ENCODE measurements at places on chromosomes 7 and 10.

DNA sequence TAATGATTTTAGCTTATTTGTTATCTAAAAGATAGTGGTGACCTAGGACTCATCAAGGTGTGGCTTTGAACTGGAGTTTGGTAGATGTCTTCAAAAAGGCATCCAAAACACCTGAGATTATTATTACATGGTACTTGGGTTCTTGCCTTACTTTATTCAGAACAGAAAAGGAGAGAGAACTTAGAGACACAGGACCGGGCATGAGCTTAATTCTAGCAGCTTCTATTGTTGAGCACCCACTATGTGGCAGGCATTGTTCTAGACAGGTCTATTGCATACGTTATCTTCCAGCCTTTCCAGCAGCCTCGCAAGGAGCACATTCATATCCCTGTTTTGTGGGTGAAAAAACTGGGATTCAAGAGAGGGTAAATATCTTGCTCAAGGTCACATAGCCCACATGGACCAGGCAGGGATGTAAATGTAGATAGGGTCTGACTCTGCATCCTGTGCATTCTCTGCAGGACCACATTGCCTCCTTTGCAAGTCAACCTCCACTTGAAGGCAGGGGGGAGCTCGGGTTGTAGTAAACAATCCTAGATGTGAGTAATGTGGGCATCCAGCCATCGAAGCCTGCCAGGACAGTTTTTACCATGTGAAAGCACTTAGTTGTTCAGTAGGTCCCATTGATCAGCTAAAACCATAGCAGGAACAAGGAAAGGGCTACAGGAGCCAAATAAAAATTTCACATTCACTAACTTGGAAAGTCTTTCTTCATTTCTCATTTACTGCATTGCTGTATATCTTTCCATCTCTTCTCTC, 551.4 kb downstream of the LRMDA start:
- no peak for DNase-seq

DNA sequence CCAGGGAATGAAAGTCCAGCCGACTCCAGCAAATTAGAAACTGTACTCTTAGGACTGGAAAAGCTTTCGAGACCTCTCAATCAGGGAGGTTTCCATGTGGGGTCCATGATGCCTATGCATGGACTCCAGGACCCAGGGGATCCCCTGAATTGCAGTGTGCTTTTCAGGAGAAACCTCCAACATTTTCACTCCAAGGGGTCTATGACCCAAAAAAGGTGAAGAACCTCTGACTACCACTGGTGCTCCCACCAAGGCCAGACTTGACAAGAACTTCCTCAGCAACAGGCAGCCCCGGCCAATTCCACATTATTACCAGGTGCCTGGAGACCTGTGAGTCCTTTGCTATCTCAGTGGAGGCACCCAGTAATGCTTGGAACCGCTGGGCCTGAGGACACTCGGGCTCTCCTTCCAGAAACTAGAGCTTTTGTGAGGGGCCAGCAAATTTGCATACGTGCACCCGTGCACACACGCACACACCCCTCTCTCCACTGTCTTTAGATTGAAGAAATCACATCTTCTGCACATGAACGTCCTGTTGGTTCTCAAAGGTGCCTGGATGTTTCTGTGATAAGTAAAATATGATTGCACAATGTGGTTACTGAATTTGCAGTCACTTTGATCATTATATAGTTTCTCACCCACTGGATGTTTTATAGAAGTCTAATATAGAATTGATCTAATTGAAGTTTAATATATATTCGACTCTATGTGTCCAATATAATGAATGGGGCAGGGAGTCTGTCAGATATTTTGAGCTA, 54.7 kb downstream of the SYPL1 start:
- DNase-seq = no peak

GRCh38 chr10:43687373-43687772, 38.7 kb upstream of the ZNF32 start:
- no peak for DNase-seq

DNA sequence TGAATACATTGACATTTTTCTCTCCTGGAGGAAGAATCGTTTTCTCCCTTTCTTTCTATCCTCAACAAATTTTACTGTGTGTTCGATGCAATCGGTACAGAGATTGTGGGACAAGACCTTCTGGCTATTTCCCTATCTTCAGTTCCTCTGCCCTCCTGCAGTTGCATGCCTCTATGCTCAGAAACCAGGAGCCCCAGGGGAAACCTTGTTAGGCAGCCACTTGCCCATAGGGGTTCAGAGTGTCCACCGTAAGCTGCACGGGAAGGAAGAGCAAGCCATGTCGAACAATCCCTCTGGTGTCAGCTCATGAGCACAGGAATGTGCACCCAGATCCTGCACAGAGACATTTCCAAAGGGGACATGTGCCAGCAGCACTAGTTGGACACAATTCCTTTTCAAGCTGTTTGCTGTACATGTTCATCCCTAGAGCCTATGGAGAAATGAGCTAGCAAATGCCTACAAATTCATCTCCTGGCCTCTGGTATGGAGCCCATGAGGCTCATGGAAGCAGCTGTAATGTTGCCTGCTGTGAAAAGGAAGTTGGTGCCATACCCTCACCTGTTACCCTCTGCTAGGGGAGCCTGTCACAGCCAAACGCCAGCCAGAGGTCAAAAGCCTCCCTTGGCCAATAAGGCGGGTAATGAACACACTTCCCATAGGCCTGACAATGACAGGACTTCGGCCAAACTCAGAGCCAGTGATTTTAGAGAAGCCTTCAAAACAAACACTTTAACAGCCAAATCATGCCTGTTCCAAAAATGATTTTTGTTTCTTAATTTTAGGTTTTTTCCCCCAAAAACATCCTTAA, 35.9 kb upstream of the ASAH2 start:
- no peak for DNase-seq

DNA sequence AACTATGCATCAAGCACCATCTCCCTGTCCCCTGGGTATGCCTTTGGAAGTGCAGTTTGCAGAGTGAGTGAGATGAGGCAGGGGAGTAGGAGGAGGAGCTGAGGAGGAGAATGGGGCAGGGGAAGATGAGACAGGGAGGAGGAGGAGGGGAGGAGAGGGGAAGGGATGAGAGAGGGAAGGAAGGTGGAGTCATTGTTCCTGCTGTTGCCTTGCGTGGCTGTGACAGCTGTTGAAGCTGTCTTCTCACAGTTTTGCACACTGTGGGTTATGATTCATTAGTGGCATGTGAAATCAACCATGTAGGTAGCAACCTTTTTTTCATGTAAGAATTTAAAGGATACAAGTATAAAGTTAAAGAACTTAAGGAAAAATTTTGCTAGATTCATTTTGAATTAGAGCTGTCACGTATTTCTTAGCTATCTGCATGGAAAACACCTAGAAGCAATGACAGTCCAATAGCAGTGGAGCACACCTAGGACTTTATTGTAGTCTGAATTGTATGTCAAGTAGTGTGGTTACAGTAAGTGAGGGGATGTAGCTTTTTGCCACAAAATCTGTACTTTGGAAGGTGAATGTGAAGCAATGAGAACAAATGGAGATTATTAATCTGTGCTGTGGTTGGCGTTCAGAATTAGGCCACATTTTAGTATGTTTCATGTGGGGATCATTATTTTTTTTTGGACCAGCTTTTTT, 21.7 kb downstream of the CCM2 start:
- DNase-seq = no peak

DNA sequence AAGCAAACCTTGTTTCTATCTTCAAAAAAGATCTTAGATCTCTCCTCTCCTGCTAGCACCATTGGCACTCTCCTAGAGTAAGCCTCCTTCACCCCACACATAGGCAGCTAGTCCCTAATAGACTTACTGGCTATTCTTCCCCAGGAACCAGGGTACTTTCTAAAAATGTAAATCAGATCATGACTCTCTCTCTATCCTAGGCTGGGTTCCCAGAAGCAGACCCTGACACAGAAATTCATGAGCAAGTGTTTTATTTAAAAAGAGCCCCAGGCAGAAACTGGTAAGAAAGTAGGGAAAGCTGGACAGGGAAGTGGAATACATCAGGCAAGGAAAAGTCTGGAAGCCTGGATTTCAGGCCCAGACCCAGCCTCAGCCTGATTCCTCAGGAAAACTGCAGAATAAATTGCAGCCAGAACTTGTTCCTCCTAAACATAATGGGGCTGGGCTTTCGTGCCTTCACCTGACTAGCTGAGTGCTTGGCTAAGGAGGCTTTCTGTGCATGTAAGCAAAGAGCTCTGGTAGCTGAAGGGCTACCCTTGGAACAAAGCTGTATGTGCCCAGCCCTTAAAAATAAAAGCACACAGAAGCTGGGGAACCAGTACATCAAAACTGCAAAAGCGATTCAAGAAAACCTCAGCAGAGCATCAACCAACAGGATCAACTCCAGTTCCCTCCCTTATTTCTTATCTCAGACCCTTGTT, 18.8 kb upstream of the SORBS1 start:
- no peak for DNase-seq

DNA sequence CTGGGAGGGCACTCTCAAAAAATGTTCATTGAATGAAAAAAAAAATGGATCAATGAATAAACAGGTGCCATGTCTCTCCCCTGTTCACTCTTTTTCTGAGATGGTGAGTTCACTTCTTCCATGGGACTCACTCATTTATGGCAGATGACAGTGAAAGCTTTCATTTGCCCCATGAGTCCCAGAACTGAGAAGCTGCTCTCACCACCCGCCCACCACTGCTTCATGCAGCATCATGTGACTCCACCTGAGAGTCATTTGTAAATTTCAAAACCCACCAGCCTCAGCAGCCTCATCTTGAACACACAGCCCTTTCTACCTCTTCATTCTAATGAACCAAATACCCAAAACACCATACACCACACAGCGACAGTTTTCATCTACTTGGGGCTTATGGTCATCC, 64.9 kb downstream of the SCRN1 start:
- DNase-seq = no peak

- DNase-seq = no peak
Observed at GRCh38 chr7:155735442-155736115, 76.7 kb downstream of the SHH start.

- DNase-seq = no peak
Observed at GRCh38 chr7:151925446-151926335, 30.6 kb upstream of the GALNTL5 start.

DNA sequence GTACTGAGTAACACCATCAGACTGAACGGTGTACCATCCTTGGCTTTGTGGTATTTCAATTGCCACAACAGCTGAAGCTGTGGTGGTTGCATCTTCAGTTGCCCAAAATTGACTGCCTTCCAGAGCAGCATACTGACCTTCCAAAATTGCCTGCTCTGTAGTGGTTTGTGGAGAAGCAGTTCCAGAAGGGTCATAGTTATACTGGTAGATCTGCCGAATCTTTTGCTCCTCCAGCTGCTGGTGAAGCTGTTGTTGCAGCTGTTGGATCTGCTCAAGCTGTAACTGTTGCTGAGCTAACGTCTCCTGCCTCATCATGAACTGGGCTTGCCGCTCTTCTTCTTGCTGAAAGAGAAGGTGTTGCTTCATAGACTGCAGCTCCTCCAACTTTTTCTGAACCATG, 212.2 kb downstream of the PCLO start:
- no peak for DNase-seq

DNA sequence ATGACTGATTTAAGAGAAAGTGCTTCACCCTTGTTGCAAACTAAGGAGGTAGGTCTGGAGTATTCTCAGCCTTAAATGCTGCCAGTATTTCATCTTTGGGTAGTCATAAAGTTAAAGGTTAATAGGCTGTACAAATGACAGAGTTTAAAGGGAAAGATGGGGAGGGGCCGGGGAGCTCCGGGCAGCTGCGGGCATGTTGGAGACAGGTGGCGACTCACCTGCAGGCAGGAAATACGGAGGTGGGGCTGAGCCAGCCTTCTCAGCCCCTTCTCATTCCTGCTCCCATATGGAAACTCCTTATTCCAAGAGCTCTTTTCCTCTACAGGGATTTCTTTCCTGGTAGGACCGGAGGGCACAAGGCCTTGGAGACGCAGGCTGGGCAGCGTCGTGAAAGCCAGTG, 31.8 kb upstream of the HMX3 start:
- DNase-seq = peak; percentile 19

GRCh38 chr7:147912291-147912690, 678.3 kb upstream of the C7orf33 start:
- no peak for DNase-seq

GRCh38 chr7:99791667-99792369, 7.8 kb upstream of the CYP3A4 start:
- no peak for DNase-seq

GRCh38 chr10:126064512-126064911, 168.1 kb downstream of the FANK1 start:
- no peak for DNase-seq

DNA sequence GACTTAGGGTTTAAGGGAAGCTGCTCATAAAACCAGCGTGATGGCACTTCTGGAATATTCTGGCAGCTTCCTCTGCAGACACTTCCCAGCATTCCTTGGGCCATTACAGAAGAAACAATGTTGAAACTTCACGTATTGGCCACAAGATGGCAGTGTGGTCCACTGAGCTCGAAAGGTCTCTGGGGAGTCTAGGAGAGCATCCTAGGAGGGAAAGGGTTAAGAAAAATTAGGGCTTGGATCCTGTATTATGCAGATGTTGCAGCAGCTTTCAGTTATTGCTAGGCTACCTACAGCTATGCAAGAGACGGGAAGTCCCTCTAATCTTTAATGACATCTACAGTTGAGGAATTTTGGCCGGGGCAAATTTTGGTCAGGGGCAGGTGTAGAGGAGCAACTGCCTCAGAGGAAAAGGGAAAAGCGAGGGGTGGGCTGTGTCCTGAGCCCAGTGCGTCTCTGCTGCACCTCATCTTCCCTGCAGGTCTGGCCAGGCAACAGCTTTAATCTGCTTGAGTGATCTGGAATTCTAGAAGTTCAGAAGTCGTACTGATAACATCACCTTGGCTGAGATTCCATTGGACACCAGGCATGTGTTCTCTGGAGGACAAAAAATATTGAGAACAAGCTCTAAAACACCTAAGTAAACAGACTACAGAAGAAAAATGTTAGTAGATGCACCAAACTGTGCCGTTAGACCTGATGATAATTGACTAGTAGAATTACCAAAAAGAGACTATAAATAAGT, 220.8 kb upstream of the PRSS58 start:
- DNase-seq = peak; percentile 17

- DNase-seq = peak; percentile 19
Observed at GRCh38 chr7:44534501-44534900, 6.6 kb downstream of the NPC1L1 start.

- DNase-seq = no peak
Observed at GRCh38 chr10:13784067-13784466, 197.3 kb downstream of the PRPF18 start.

GRCh38 chr7:17434841-17435692, 136.6 kb downstream of the AHR start:
- DNase-seq = no peak

GRCh38 chr10:26573674-26574073, 123.8 kb upstream of the PDSS1 start:
- DNase-seq = no peak

DNA sequence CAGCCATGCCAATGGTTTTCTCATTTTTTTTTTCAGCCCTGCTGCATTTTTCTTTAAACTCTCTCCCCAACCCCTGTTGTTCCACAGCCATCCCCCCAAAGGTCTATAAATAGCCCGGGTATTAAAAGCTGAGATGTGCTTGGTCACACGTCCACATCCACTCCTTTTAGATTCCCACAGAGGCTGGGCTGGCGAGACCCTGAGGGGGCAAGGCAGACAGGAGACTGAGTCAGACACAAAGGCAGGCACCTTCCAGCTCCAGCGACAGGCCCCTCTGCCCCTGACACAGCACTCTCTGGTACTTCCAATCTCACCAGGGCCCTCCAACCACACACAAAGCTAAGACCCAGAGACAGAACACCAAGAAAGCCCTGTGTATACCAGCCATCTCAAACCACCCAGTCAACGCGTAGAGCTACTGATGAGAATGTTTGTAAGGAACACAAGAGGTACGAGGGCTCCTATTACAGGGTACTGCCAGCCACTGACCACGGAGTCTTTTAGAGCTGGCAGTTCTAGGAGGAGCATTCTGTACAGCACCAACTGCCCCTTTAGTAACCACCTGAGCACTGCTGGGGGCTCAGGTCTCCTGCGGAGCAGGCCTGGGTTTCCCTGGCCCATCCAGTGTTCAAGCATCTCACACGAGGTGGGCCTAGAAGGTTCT, 64.2 kb upstream of the DDC start:
- no peak for DNase-seq

Measured in NCI-H1105 treated with DMSO at 0.1 percent for 48 hours (cell line).